ENCODE measurements at places on chromosomes 5 and 9. TPM values are rescaled to one million over a fixed set of nuclear protein-coding genes. Genes with fewer than 3 reads are reported as not detected.

Gene MCIDAS
- 2.9 TPM for total RNA-seq

Gene PLEKHG4B
- 8.9 TPM for total RNA-seq

Gene APBA1
- 0.05 TPM for total RNA-seq

Gene DMRT3
- not detected for total RNA-seq

Gene PPP2R2B
- 8.8 TPM for total RNA-seq

Gene CATSPER3
- 0.69 TPM for total RNA-seq
